Right ventricle myocardium inferior (tissue), 1 donor: ENCODE measurements at places on chromosomes 5 and 9.

GRCh38 chr5:90092734-90093133 lies 316.8 kb downstream of the CETN3 start:
- no peak for DNase-seq

DNA sequence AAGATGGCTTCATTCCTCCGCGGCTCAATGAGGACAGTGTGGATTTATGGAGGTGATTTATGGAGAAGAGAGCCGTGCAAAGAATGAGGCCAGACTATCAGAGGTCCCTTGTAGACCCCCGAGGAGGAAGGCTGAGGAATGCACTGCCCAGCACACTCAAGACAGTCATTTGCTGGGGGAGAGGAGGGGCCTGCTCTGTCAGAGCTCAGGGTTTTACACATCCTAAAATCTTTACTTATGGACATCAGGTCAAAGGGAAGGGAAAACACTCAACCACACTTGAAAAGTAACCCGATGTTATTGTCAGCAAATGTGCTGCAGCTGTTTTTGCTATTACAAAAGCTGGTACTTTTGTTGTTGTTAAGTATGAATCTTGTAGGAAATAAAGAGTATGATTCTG lies 289.5 kb downstream of the SLIT3 start:
- DNase-seq = no peak

DNA sequence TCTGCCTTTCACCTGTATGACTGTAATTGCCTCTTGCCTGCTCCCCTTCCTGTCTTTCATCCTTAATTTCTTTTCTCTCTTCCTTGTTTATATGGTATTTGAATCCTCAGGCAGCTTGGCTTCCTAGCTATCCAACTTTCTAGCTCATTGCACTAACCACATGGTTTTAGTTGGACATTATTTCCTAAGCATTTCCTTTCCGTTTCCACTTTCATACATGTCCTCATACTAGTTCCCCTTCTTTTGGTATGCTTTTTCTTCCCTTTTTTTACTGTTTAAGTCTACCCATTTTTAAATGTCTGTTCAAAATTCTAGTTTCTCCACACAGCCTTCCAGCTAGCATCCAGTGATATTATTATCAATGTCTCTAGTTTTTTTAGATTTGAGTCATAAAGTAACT lies 6.6 kb downstream of the CWC27 start:
- no peak for DNase-seq

DNA sequence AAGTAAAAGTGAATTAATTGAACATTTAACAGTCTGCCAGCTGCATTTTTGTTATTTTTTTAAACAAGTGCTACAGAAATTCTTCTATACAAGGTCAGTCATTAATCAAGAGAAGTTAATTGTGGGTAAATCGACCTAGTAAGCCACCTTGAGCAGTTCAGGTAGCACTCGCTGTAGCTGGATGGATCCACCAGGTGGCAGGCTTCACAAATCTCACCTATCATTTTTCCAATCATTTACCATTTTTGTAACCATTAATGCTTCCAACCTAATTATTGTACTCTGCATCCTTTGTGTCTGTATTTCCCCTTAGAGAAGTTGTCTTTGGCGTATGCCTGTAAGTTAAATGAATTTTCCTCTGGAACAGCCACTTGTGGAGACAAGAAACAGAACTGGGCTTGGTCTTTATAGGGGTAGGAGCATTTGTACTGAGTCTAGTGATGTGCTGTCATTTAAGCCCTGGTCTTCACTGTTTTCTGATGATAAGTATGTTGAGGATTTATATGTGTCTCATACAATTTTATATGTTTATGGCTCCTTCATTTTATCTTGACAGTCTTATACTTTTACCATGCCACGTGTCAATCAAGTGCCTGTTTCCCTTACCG lies 39.5 kb downstream of the CD180 start:
- no peak for DNase-seq

GRCh38 chr5:4511996-4512656 lies 628.0 kb upstream of the ADAMTS16 start:
- DNase-seq = no peak

- DNase-seq = no peak
These were observed 19.1 kb upstream of the EDIL3 start for GRCh38 chr5:84403773-84404172.

DNA sequence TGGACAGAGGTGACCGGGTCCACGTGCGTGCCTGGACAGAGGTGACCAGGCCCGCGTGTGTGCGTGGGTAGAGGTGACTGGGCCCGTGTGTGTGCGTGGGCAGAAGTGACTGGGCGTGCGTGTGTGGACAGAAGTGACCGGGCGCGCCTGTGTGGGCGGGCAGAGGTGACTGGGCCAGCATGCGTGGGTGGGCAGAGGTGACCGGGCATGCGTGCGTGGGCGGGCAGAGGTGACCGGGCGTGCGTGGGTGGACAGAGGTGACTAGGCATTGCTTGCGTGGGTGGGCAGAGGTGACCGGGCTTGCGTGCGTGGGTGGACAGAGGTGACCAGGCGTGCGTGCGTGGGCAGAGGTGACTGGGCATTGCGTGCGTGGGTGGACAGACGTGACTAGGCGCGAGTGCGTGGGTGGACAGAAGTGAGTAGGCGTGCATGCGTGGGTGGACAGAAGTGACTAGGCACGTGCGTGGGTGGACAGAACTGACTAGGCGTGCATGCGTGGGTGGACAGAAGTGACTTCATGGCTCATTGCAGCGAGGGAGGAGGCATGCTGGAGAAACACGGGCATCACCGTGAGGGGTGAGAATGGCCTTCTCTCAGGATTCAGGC lies 254.1 kb upstream of the IRX4 start:
- no peak for DNase-seq

DNA sequence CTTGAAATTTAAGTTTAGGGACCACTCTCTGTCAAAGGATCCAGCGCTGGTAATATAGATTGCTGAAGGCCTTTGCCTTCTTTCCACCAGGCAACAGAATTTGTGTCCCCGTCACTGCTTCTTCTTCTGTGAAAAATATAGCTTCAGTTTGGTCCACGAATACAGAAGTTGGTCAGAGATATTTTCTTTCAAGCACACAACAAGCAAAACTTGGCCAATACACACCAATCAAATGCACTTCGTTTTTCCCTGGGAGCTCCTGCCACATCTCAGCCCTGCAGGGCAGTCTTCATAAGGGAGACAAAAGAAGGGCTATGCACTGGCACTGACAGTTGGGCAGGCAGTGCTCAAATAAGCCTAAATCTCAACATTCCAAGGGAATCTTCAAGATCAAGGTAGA lies 22.9 kb downstream of the HAVCR2 start:
- no peak for DNase-seq
